WTC11 (cell line): ENCODE measurements at places on chromosomes 5 and 9.

DNA sequence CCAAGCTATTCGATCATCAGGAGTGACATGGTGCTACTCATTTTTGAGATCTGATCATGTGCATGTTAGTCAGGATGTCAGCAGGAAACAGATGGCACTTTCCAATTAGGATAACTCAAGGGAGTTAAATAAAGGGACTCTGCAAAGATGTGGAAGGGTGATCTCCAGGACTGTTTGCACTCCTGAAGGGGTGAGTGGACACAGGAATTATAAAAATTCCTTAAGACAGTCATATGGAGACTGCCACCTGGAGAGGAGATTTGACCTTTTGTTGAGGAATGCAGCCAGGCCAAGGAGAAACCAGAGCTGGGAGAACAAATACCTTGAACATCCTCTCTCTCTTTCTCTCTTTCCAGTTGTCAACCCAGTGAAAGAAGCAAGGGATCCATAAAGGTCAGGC, 189.1 kb downstream of the GABRG2 start:
- DNase-seq, result no peak

GRCh38 chr5:171895081-171895480, 109.5 kb downstream of the SMIM23 start:
- no peak for DNase-seq

GRCh38 chr9:81476813-81477490, 212.4 kb downstream of the TLE1 start:
- DNase-seq, result no peak

- no peak for DNase-seq
These were observed 138.5 kb downstream of the MPDZ start for GRCh38 chr9:13140843-13141592.

- no peak for DNase-seq
These were observed 629.3 kb upstream of the ST8SIA4 start for GRCh38 chr5:101532430-101532829.

DNA sequence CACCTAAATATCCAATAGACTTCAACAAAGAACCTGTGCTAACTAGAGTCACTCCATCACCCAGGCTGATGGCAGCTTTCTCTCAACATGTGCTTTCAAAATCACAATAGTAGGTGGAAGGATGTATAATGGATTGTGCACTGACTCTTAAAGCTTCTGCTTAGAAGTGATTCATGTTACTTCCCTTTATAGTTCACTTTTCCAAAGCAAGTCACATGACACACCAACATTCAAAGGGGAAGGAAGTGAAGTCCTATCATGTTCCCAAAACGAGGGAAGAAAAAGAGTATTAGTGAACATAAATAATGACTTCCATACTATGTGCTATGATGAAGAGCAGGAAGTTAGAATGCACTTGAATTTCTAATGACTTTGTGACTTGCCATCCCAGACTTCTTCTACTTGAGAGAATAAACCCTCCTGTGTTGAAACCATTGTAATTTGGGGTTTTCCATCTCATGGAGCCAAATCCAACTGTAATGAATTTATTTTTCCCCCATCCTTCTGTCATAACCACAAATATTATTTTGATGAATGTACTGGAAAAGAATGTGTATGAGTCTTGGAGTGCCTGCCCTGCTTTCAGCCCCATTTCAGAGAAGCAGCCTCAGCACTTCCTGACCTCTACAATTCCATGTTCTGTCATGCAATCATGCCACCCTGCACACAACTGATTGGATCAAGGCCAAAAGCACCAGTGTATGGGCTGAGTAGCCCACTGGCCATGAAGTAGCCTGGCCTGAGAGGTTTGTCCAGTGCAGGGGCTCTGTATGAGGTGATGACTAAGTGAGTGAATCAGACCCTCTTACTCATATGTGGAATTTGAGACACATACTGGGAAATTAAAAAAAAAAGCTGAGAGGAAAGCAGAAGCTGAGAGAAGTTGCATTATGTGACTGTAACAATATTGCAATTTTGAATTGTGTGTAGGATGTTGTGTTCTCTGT, 525.9 kb upstream of the CLINT1 start:
- DNase-seq, result no peak
